Right kidney (tissue), 9 donors: ENCODE measurements at places on chromosomes 4 and X.

GRCh38 chr4:11739992-11740391, 311.3 kb upstream of the HS3ST1 start:
- no peak for DNase-seq

GRCh38 chrX:114134465-114134864, 449.4 kb upstream of the HTR2C start:
- DNase-seq, result no peak

DNA sequence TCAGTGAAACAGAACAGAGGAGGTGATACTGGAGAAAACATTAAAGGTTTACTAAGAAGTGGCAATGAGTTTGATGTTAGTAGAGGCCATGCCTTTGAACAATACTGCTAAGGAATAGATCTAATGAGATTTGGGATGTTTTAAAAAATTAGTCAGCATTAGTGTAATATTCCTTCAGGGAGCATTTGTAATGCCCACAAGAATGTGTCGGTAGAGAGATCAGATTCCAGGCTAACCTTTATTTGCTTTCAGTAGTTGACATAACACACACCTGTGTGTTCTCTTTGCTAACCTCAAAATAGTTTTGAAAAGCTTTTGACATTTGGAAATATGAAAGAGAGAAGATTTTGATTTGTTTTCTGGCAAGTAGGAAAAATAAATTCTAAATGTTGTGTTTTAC, 328.8 kb downstream of the BMPR1B start:
- DNase-seq, result no peak

- no peak for DNase-seq
Observed at GRCh38 chrX:27860337-27860736, 52.5 kb downstream of the MAGEB10 start.

DNA sequence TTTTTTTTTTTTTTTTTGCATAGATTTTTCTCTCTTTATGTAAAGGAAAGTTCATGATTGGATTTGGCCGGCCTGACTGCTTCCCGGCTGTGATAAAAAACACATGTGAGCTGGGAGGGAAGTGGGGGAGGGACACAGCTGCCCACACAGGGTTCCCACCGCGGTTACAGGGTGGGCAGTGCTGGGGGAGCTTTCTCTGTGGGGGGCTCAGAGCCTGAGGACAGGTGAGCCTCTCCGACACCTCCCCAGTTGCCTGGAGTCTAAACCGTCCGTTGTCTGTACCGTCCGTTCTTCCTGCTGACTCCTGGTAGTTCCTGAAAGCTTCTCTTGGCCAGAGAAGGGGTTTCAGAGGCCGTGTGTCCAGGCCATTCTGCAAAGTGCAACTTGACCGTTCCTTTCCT, 21.8 kb downstream of the SHOX start:
- DNase-seq, result no peak

- no peak for DNase-seq
Observed at GRCh38 chrX:110914281-110914680, 118.7 kb upstream of the CHRDL1 start.

GRCh38 chr4:178752954-178753525, 1310.8 kb upstream of the AGA start:
- no peak for DNase-seq

- no peak for DNase-seq
Observed at GRCh38 chr4:83989835-83990234, 453.9 kb downstream of the GPAT3 start.

GRCh38 chrX:132634521-132634920, 145.7 kb upstream of the MBNL3 start:
- no peak for DNase-seq
